ENCODE measurements at places on chromosomes 5 and 9. TPM values are rescaled to one million over a fixed set of nuclear protein-coding genes. Genes with fewer than 3 reads are reported as not detected.
A peak's percentile ranks its signal among the peaks of the same experiment; 100 is the strongest.

- peak; percentile 39 for DNase-seq
These were observed 189.4 kb downstream of the TENT4A start for GRCh38 chr5:6902597-6902996.

UNC5A gene
- total RNA-seq, result 0.52 TPM

GRCh38 chr5:74155501-74155900 lies 485.0 kb downstream of the ENC1 start:
- DNase-seq, result no peak

DNA sequence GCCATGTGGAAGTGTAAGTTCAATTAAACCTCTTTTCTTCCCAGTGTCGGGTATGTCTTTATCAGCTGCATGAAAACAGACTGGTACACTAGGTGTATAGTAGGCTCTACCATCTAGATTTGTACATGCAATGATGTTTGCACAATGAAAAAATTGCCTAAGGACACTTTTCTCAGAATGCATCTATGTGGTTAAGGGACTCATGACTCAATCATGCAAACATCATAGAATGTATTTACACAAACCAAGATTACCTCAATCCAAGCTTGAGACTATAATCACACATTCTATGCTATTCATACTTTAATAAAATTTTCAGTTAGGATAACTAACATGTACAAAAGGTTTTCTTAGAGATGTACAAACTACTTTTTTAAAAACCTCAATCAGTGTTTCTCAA lies 1164.5 kb downstream of the CDH12 start:
- DNase-seq, result no peak
